ENCODE measurements at places on chromosomes 7 and 10.

DNA sequence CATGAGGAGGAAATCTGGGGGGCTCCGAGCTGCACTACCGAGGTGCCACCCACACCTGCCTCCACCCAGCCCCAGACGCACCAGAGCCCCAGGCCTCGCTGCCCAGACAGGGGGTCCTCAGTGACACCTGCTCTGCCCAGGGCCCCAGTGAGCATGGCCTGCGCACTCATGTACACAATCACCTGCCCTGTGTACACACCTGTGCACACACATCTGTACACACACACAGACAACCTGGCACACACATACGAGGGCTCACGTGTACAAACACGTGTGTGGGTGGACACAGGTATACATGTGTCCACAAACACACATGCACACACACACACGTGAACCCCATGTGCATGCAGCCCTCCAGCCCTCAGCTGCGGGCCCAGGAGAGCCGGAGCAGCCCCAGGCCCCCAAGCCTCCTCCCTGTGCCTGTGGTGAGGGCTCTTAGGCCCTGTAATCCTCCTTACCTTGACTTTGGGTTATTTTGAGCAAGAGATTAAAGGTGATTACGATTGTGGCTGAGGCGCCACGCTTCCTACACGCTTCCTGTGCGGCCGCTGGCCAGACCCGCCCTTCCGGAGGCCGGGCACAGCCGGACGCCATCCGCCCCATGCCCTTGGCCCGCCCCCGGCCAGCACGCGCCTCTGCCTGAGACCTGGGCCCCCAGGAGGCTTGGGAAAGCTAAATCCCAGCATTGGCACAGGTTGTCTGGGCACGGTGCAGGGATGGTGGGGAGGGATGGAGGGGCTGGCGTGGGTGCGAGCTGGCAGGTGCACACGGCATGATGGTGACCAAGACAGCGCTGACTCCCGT lies 71.9 kb downstream of the ELFN1 start:
- DNase-seq, result no peak

DNA sequence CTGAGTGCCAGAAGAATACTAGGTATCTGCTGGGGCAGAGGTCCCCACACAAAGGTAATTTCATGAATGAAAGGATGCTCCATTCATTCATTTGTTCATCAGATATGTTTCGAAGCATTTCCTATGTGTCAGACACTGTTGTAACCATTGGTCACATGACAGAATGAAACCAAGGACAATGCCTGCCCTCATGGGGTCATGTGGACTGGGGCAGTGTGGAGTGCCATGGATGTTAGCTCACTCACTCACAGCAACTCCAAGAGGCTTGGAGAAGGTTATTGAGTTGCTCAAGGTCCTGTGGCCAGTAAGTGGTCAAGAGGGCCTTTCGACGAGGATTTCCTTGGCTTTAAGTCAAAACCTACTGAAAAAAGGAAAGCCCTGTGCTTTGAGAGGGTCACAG lies 223.5 kb downstream of the ARHGAP12 start:
- no peak for DNase-seq

DNA sequence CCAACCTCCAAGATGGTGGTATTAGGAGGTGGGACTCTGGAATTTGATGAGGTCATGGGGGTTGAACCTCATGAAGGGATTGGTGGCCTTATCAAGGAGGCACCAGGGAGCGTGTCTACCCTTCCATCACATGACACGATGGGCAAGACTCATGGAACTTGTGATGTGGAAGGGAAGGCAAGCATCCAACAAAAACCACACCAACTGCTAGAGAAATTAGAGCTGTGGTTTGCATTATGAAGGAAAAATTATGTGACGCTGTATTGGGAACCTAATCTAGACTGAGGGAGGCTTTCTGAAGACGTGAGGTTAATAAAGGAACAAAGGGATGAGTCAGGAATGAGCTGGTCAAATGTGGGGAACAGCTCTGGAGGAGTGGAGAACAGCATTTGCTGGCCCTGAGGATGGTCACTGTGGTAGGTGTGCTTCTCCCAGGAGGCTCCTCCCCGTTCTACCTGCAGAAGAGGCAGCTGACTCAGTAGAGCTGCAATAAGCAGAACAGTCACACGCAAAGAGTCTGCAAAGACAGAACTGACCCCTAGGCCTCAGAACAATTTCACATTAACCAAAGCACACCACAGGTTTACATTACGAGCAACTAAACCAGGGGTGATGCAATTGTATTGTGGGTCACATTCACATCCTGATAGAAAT lies 236.6 kb upstream of the GRB10 start:
- no peak for DNase-seq

GRCh38 chr7:138188290-138188858 lies 112.1 kb downstream of the AKR1D1 start:
- no peak for DNase-seq

DNA sequence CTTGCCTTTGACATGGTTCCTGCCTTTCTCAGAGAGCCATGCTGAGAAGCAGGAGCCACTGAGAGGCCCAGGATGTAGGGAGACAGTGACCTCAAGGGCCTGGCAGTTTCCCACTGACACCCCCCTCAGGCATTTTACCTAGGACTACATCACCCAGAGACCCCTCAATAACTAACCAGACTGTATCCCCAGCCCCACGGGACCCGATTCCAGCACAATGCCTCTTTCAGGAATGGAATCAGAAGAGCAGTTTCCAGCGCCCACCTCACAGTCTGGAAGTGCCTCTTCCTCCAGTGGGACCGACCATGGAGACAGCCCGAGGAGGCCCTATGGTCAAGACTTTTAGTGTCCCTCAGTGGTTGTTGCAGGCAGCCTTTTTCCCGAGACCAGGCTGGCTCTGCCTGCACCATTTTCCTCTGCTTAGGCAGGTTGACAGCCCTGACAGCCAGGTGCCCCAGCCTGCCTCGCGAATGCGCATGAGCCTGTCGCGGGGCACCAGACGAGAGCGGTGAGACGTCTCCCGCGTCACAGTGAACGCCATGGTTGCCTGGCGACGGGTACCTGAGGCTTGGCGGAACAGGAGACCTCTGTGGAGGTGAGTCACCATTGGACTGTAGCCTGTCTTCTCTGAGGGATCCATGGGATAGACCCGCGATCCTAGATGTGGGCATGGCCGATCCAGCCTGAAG lies 28.4 kb upstream of the ZNF273 start:
- no peak for DNase-seq
